Left kidney (tissue), 8 donors: ENCODE measurements at places on chromosomes 1 and 21. TPM values are rescaled to one million over a fixed set of nuclear protein-coding genes. Genes with fewer than 3 reads are reported as not detected.
A peak's percentile ranks its signal among the peaks of the same experiment; 100 is the strongest.

GRCh38 chr1:206575165-206575893 lies 36.9 kb downstream of the EIF2D start:
- DNase-seq: peak; percentile 55

DNA sequence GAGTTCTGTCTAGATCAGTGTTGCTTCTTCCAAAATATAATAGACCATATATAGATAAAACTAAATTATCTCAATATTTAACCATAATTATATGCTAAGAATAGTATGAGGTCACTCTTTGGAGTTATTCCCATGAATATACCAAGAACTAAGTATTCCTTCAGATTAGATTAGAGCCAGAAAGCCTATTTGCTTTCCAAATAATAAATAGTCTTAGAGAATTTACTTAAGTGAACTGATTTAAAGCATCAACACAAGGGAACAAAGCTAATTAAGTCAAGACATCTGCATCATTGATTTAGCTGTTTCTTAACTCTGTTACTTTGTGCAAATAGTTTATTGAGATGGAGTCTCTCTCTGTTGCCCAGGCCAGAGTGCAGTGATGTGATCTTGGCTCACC lies 35.7 kb downstream of the FNBP1L start:
- no peak for DNase-seq

- DNase-seq: no peak
Measured at GRCh38 chr1:203065986-203066385, 19.8 kb downstream of the MYOG start.

DNA sequence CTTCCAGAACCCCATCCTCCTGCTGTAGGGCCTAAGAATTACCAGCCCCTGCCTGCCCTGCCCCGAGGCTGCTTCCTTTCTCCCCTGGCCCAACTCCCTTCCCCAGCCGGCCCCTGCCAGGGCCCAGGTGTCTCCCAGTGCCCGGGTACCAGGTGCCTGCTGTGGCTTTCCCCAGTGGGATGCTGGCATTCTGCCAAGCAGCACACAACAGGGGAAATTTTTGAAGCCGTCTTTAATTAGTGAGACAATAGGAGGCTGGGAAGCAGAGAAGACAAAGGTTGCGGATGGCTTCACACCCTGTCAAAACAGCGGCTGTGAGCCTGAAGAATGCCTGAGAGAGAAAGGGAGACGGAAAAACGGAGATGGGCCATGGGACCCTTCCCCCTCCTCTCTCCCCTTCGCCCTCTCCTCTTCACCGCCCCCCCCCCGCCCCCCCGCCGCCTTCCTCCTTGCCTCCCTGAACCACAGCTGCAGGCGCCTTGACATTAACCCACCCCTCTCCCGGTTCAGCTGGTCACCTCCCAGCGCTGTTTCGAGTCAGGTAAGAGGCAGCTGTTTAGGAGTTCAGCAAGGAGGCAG lies 33.6 kb downstream of the LRRN2 start:
- DNase-seq: no peak

ADAMTS4 gene
- polyA plus RNA-seq: 1.4 TPM

TRABD2B gene
- 21.2 TPM for polyA plus RNA-seq
